Activated CD4-positive, CD25-positive, alpha-beta regulatory T cell treated with anti-CD3 and anti-CD28 coated beads, Interleukin-2, amount 50 U/mL, for 24 hours (primary cell): ENCODE measurements at places on chromosomes 4 and X.

DNA sequence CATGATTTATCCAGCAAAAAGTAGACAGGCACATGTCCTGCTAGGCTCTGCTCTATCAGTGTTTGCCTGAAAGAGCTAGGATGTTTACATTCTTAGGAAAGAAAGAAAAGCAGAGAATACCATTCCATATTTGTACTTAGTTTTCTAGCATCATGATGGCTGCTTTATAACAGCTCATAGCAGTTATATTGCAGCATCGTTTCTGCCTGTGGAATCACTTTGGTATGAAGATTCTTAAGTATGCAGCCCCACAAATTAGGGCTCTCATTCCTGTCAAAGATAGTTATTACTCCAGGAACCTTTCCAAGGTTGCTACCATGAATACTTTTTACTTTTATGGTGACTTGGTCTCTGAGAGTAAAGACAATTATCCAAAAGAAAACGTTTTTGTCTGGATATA, 119.0 kb upstream of the MYOZ2 start:
- no peak for ATAC-seq

DNA sequence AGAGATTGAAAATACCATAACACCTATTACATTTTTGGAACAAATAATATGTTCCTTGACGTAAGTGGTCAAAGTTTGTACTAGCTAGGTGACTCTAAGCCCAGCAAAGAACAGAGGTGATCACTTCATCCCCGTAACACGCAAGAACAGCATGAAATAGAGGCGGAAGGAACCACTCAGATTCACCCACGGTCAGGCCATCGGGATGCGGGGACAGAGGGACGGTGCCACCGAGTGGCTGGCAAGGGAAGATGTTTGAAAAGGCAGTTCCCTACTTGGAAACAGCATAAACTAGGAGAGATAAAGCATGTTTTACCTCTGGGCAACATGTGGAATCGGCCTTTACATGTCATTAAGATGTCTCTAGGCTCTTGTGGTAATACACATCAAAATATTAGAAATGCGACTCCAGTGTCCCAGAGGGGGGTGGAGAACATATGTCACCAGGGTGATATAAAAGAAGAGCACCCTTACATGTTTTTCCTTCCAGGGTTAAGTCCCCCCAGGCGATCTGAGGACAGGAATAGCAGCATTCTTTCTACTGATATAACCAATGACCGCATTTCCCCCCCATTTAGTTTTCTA, 84.0 kb downstream of the PHKA2 start:
- ATAC-seq = no peak

DNA sequence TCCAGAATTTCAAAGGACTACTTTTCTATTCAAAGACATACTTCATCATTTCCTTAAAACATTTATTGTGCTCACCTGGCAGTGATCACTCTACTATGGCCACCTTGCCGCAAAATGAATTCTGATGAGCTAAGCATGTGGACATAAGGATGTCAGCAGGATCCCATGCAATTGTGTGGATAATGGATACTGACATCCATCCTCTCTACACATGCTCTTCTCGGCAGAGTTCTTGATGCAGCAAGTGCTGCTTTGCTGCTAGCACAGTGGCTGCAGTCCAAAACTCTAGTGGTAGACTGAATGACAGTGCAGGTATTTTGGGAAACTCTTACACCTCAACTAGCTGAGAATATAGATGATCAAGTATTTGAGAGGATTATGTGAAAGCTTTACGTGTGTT, 168.0 kb downstream of the BANK1 start:
- no peak for ATAC-seq

GRCh38 chrX:48530736-48531135, 8.8 kb upstream of the TBC1D25 start:
- no peak for ATAC-seq

DNA sequence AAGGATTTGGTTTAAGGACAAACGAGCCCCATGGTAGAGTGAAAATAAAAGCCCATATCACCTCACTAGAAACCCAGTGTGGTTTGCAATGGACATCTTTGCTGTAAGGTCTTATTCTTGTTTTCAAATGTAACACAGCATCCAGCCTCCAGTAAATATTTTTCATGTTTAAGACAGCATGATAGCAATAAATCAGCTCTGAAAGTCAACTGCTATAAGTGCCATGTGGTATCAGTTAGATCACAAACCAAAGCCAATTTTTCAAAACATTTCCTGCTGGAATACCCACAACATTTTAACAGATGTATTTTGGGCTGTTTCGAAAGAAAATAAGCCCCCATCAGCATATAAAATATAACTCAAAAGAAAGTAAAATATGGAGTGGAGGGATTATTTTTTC, 24.0 kb upstream of the SCML1 start:
- ATAC-seq = no peak

DNA sequence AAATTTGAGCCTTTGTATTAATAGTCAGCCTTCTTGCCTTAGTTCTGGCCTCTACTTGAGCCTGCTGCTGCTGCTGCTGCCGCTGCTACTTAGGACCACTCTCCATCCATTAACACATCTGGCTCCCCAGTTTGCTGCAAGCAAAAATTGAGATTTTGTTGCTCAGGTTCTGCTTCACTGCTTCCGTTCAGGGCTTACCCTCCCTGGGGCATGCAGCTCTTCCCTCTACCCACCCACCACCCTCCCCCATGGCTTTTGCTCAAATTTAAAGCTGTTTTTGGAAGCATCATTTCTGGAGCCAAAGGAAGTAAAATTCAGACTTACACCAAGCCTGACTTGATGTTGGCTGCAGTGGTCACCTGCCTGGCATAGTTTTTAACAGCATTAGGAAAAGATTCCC, 28.9 kb upstream of the FRMPD3 start:
- ATAC-seq = no peak

DNA sequence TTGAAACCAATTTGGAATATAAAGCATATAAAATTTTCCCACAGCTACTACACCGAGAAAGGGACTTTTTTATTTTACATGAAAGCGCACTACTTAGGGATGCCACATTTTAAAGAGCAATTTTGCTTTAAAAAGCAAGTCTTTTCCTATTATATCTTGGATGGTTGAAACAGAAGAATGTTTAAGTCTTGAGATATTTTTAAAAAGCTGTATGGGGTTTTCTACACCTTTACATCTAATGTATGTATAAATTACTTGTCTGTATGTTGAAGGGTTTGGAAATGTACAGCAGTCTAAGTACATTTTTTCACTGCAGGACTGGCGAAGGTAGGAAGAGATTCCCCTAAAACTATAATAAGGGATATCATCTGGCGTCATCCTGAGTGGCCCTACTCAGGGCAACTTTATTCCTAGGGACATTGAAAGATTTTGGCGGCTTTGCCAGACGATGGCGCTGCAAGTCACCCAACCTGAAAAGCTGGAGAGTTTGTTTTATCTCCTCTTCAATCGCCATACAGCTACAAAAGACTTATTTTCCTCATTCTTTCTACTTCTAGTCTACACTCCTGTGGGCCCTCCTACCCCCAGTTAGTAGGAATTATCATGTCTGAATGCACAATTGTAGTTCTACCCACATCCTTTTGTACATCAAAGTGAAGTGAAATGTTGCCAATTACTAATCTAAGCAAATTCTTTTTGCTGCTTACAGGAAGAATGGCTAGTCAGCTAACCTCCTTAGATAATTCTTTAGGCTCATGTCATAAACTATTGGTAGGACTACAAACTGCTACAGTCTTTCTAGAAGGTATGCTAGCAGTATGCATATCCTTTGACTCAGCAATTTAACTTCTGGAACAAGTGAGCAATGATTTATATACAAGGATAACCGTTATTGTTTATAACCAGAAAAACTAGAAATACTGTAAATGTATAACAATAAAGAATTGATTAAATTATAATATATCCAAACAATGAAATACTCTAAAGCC, 782 bp upstream of the NEK1 start:
- peak; percentile 19 for ATAC-seq

DNA sequence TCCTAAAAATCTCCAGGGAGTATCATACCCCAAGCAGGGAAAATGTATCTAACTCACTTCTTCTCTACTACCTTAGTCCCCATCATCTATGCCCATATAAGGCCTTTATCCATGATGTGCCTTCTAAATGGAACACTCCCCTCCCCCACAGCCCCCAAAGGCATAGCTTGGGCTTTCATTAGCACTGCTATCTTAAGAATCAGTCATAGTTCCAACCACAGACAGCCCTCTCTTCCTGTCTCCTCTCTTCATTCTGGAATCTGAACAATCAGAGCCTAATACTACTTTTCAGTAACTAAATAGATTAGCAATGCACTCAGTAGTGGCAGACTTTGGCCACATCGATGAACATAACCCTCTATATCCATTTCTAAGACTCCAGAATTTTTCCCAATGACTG, 313.2 kb upstream of the DKK2 start:
- ATAC-seq = no peak

GRCh38 chr4:173291899-173292298, 42.3 kb downstream of the HMGB2 start:
- no peak for ATAC-seq

GRCh38 chrX:14039344-14039743, 9.7 kb upstream of the GEMIN8 start:
- ATAC-seq = peak; percentile 81

DNA sequence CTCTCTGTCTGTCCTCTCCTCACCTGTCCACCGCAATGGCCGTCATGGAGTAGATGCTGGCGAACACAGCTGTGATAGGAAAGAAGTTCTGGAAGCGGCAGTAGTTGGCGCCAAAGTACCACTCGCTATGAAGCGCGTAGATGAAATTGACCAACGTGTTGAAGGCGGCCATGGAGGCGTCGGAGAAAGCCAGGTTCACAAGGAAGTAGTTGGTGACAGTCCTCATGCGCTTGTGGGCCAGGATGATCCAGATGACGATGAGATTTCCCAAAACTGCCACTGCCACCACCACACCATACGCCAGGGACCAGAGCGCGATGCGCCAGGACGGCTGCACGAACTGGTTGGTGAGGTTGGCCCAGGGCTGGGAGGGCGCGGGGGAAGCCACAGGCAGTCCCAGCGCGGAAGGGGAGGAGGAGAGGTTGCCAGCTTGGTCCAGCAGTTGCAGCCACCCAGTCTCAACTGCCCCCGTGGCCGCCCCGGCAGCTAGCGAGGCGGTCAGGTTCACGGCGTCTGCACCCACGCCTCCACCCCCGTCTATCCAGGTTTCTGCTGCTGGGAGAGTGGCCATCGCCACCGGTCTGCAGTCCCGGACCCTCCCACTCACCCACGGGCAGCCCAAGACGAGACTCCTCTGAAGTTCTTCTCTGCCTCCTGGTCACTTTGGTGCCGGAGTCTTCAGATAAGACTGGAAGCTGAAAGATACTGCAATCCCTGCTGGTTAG, 518 bp downstream of the TACR3 start:
- no peak for ATAC-seq

DNA sequence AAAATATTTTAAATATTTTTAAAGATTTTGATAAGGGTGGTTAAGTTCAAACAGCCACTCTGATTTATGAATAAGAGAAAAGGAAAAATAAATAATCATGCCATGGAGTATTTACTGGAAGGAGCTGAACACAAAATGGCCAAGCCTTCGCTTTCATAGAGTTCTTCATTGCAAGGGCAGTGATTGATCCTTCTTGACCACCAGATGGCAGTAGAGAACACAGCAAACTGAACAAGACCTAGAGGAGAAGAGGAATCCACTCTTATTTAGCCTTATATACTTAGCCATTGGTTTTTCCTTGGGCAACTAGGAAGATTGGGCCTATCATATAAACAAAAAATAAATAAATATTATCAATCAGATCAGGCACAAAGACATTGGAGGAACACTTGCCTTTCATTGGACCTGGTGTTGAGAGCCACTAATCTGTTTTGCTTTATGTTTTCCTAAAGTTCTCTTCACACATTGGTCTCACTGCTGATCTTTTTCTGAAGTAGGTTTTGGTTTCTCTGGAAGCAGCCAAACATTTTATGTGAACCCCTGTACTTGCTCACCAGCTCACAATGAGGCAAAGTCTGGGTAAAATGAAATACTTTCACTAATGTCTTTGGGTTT, 58.1 kb upstream of the PARM1 start:
- ATAC-seq = no peak

- ATAC-seq = no peak
Observed at GRCh38 chr4:13984991-13985800, 357.7 kb upstream of the BOD1L1 start.

DNA sequence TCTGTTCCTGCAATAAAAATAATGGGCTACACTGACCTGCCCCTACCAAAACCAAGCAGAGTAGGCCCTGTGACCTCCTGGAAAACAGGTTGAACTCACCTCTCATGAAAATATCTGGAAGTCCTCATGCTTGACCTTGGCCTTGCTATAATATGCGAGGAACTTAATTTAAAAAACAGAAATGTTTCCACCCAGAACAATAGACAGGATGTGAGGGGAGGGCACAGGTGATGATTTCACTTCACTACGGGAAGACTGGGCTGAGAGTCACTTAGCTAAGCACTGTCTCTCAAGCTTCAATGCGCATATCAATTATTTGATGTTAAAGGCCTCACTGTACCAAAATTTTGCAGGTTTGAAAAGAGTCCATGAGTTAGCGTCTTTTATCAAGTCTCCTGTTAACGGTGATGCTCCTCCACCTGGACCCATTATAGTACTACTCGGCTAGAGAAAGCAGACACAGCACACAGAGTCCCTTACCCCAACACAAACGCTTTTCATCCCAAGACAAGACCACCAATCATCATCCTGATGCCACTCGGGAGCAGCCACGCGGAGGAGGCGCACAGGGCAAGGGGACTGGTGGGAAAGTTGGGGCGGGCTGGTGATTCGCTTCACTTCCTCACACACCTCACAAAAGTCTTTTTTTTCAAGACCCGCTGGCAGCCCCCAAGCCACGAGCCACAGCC, 25.9 kb downstream of the ZNF721 start:
- no peak for ATAC-seq

DNA sequence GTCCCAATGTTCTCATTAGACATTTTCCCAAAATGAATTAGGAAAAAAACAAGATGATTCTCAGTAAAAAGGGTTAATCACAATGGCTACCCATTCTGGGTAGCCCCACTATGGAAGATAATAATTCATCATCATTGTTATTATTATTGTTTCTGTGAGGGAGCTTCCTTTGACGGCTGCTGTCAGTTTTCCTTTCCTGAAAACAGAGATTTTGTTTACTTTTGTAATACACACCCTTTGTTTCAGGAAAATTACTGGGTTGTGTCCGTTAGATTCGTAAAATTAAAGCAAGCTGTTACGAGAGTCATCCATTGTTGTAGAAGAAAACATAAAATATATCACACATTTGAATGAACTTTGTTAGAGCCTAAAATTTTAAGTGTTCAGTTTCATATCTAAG, 192.9 kb upstream of the ANKRD50 start:
- no peak for ATAC-seq

GRCh38 chrX:140510306-140510676, 5.4 kb upstream of the SOX3 start:
- ATAC-seq = no peak

- ATAC-seq = no peak
Observed at GRCh38 chr4:113256946-113257345, 207.5 kb downstream of the ANK2 start.
